ENCODE measurements at places on chromosomes 6 and 20. TPM values are rescaled to one million over a fixed set of nuclear protein-coding genes. Genes with fewer than 3 reads are reported as not detected.

DNA sequence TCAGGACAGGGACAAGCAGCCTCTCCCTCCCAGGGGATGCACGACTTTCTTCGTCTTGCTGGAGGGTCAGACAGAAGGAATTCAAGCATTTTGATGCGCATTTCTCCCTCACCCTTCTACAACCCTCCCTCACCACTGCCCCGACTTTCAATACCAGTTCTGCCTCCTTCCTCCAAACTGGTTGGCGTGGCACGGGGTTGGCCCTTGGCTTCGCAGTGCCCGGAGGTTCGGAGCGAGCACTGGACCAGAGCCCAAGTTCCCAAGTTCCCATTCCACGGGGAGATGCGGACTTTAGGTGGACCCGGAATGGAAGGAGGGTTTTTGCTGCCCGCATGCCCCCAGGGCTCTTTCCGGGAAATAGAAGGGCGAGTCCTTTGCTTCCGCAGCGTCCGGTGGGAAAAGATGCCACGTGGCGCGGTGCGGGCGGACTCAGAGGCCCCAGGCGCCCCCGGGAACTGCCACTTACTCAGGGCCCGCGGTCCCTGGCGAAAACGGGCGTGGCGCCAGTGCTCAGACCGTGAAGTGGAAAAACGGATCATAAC is 8.0 kb upstream of the LAMP5 start:
- no peak for DNase-seq

- DNase-seq = no peak
These were observed 466.6 kb upstream of the JAG1 start for GRCh38 chr20:11140359-11140758.

DNA sequence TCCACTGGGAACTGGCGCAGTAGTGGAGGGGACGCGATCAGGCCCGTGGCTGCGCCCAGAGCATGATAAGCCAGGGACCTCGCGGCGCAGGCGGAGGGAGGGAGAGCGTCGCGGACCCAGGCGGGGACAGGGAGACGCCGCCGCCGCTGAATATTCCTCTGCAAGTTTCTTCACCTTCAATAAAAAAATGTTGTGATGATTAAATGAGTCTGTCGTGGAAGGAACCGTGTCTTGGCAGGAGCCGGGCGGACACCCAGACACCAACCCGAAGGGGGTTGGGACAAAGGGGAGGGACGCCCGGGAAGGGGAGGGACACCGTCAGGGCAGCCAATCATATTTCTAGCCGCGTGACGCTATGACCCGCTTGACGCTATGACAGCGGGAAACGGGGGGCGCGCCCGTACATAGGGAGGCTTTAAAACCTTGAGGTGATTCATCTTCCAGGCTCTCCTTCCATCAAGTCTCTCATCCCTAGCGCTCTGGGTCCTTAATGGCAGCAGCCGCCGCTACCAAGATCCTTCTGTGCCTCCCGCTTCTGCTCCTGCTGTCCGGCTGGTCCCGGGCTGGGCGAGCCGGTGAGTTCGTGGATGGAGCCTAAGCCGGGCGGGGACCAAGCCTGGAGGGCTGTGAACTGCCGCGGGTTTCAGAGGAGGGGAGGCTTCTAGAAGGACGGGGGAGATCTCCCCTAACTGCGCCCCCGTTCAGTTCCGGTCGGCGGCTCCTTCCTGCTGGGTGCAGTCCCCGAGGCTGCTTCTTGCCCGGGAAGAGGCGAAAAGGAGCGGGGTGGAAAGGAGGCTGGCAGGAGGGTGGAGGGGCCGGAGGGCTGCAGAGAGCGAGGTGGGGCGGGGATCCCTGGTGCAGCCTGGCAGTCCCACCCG is at the start of gene ULBP2:
ULBP2 (plus strand) TSS at position 432 of the 878 bp plus-strand sequence; CDS start at position 491, 59 bp downstream.
- peak; percentile 91 for DNase-seq

DNA sequence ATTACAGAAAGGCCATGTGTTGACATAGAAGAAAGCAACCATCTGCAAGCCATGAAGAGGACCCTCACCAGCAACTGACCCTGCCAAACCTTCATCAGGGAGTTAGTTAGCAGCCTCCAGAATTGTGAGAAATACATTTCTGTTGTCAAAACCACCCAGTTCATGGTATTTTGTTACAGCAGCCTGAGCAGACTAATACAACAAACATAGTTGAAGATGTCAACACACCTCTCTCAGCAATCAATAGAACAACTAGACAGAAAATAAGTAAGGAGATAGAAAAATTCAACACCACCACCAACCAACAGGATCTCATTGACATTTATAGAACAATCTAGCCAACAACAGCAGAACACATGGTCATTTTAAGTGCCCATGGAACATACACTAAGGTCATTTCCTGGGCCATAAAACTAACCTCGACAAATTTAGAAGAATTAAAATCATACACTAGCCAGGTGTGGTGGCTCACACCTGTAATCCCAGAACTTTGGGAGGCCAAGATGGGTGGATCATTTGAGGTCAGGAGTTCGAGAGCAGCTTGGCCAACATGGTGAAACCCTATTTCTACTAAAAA is 32.7 kb downstream of the TCP11 start:
- no peak for DNase-seq

DNA sequence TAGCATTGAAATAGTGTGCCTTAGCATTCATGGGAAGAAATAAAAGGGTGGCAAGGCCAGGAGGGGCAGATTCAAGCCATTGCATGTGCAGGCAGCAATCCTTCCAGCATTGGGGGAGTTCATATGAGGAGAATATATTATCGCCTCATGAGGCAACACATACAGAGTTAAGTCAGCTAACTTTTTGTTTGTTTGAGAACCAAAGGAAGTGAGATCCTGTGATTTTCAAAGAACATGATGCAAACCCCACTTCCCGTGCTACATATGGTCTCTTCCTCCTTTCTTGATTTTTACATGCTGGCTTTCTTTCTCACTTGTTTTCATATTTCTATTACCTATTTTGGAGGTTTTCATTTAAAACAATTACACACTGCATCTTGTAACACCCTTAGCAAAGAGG is 579.7 kb upstream of the ARID1B start:
- DNase-seq = peak; percentile 31

- no peak for DNase-seq
These were observed 82.5 kb upstream of the ARID1B start for GRCh38 chr6:156694679-156695078.

DNA sequence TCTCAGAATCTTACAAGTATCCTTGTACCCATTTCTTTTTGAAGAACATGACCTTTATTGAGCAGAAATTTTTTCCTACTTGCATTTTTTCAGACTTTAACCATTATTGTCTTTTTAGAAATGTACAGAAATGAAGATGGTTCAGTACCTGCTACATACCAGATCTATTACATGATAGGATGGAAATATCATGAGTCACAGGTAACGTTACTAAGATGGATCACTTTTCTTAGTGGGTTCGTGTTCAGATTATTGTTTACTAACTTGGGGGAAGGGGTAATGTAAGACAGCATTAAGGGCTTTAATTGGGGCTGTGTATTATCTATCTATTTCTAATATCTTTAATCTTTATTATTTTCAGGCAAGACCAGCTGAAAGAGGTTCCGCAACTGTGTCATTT is 31.9 kb downstream of the NDUFAF5 start:
- DNase-seq = no peak

GRCh38 chr6:146289816-146290588 is 253.6 kb upstream of the RAB32 start:
- DNase-seq = peak; percentile 50

DNA sequence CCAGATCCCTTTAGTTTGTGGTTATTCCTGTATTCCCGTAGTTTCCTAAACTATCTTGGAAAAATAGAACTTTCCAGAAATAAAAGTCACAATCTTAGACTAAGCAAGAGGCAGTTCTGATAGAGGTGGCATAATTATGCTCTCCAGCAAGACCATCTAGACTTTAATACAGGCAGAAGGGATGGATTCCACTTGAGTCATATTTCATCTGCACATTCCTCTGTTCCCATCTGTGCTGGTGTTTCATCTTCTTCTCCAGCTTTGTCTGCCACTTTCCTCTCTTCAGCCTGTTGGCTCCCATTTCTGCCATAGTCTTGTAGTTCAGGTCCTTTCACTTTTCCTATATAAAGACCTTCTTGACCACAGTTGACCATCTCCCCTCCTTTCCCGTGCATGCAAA is 102.9 kb downstream of the SOBP start:
- no peak for DNase-seq

DNA sequence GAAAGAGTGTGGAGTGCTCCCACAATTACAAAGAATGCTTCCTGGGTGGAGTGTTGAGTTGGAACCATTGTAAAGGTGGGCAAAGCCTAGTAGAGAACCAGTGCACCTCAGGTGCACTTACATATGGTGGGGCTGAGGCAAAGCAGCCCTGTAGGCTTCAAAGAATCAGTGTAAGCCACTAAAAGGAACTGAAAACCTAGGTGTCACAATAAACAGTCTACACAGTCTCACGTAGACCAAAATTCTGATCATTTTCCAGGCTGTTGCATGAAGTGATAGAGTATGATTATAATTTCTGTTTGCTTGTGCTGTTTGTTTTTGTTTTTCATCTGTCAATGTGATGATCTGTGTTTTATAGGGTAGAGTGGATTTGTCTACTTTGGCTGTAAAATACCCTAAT is 2.8 kb downstream of the ABT1 start:
- no peak for DNase-seq

- DNase-seq = no peak
These were observed 36.2 kb downstream of the DCDC2 start for GRCh38 chr6:24321538-24322162.

- DNase-seq = no peak
These were observed 434.5 kb upstream of the MANEA start for GRCh38 chr6:95142661-95143335.

DNA sequence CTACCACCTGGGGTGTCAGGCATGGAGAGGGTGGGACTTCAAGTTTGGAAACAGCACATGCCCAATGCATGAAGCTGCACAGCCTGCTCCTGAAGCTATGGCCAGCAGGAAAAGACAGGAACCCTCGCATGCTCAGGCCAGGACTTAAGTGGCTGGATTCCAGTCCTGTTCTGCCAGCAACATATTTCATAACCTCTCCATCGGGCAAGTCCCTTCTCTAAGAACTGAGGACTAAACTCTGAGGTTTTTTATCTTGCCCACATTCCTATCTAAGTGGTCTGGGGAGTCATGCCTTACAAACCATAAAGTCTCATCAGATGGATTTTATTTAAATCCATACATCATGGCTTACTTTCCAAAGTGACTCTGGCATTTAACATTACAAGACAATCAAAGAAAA is 27.5 kb upstream of the AGPAT4 start:
- no peak for DNase-seq

DNA sequence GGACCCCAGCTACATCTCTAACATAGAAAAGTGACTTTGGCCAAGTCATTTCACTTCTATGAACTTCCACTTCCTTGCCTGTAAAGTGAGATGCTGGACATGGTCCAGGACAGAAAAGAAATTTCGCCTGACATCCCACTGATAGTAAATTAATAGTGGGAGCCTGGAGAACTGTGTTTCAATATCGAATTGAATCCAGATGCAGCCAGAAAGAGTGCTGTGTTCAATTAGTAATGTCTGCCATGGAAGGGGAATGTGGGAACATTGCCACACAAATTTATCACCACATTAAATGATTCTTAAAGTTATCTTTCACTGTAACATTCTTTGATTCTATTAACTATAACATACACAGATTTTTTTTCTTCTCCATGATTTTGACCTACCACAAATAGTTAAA is 255.0 kb downstream of the HACE1 start:
- DNase-seq = no peak

DNA sequence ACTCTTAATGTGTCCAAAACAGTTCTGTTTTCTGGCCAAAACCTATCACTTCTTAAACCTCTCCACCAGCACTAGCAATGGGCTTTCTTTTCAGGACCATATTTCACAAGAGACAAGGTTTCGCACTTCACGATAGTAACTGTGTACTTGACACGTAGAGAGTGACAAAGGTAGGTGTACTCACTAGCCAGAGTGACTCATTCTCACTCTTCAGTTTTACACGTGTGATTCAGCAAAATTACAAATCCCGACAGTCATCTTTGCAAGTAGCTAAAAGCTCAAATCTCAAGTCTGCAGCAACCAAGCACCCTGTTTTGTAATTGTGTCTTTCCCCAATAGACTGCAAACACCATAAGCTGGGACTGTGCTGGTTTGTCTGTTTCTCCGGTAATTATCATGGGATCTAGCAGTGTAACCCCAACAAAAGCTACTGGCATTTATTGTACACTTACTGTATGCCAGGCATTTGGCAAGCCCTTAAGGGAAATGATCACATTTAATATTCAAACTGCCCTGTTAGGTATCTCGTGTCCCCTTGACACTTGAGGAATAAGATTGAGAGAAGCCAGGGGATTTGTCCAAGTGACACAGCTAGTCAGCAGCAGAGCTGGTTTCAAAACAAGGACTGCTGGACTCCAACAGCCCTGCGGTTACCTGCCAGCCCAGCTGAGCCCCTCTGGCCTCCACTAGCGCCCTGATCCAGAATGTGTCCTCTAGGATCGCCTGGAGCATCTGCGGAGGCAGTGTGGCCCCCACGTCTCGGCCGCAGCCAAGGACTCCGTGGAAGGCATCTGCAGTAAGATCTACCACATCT is 9.9 kb downstream of the PCIF1 start:
- no peak for DNase-seq

- DNase-seq = no peak
These were observed 1.1 kb downstream of the DOP1A start for GRCh38 chr6:83068616-83069015.

- DNase-seq = no peak
These were observed 39.5 kb downstream of the GRM4 start for GRCh38 chr6:34106421-34106820.

- no peak for DNase-seq
These were observed 32.2 kb upstream of the OCSTAMP start for GRCh38 chr20:46582648-46583047.

DNA sequence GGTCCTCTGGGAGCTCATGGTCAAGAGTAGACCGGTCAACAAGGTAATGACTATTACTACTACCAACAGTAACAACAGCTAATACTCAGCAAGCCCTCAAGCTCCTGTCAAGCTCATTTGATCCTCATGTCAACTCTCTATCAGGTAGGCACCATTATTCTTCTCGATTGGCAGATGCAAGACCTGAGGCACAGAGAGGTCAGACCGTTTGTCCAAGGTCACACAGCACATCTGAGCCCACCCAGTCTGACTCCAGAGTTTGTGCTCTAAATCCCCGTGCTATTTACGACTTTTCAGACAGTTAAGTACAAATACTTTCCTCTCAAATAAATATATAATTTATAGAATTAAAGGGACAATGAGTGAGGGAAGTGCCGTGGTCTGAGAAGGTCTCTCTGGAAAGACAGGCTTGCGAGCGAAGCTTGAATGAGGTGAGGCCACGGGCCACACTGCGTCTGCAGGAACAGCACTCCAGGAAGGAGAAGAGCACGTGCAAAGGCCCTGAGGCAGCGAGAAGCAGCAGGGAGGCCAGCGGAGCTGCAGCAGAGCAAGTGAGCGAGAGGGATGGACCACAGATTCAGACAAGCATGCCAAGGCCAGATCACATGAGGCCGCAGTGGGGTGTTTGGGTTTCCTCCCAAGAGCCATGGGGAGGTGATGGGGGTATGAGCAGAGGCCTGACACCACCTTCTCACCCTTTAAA is 117.3 kb downstream of the PREX1 start:
- no peak for DNase-seq

GRCh38 chr6:2116496-2116895 is 128.9 kb downstream of the GMDS start:
- no peak for DNase-seq

GRCh38 chr6:34447910-34448309 is 18.0 kb upstream of the PACSIN1 start:
- DNase-seq = no peak

Gene TSBP1
- not detected for polyA plus RNA-seq

Gene ADNP
- 75.7 TPM for polyA plus RNA-seq

Gene BPHL
- 40.9 TPM for polyA plus RNA-seq

Gene PERP
- 57.7 TPM for polyA plus RNA-seq

Gene ZNF292
- polyA plus RNA-seq = 2.9 TPM

Gene RCAN2
- polyA plus RNA-seq = 33.2 TPM

Gene MAVS
- polyA plus RNA-seq = 20.6 TPM

Gene SIRPA
- 71.6 TPM for polyA plus RNA-seq

Gene OSBPL2
- 54.9 TPM for polyA plus RNA-seq

Gene HTR1E
- 1.1 TPM for polyA plus RNA-seq
